Activated naive CD8-positive, alpha-beta T cell treated with anti-CD3 and anti-CD28 coated beads, Interleukin-2, amount 10 ng/mL, durations not matched to agents 7 days and 5 days (primary cell): ENCODE measurements at places on chromosomes 6 and 20. TPM values are rescaled to one million over a fixed set of nuclear protein-coding genes. Genes with fewer than 3 reads are reported as not detected.

Gene SPATS1
- not detected for total RNA-seq

Gene TINAG
- total RNA-seq = not detected

Gene RRAGD
- 10.9 TPM for total RNA-seq

Gene CBLN4
- total RNA-seq = not detected

Gene PRSS35
- 0.28 TPM for total RNA-seq

Gene RNASET2
- total RNA-seq = 69.2 TPM

Gene LZTS3
- total RNA-seq = 2.5 TPM

Gene POM121L2
- not detected for total RNA-seq

Gene RNF5
- total RNA-seq = 44.5 TPM

Gene SLPI
- not detected for total RNA-seq

Gene BFSP1
- total RNA-seq = 0.36 TPM

Gene ENPP5
- total RNA-seq = 1.4 TPM

Gene DNAAF9
- total RNA-seq = 6.4 TPM

Gene OXT
- total RNA-seq = 0.68 TPM

Gene TREM1
- not detected for total RNA-seq

Gene TSHZ2
- total RNA-seq = 0.44 TPM

Gene SNX21
- 2.0 TPM for total RNA-seq

Gene TDRD6
- total RNA-seq = not detected

Gene ADAT2
- total RNA-seq = 22.8 TPM

Gene PKIB
- total RNA-seq = 0.78 TPM

Gene PSMB9
- total RNA-seq = 356 TPM

Gene PSORS1C1
- total RNA-seq = not detected

Gene TRIM15
- total RNA-seq = not detected

Gene RBPJL
- total RNA-seq = not detected

Gene MATN4
- total RNA-seq = 0.30 TPM

Gene GPX5
- not detected for total RNA-seq

Gene FERMT1
- total RNA-seq = not detected

Gene MYBL2
- 72.6 TPM for total RNA-seq

Gene VSTM2L
- total RNA-seq = not detected

Gene TRIM40
- total RNA-seq = not detected

Gene TRIM10
- total RNA-seq = not detected

Gene WFDC5
- total RNA-seq = not detected
